ENCODE measurements at places on chromosomes 7 and 10.

GRCh38 chr10:46299536-46300369, 13.0 kb downstream of the ANTXRL start:
- no peak for DNase-seq

- DNase-seq, result no peak
Measured at GRCh38 chr7:30445770-30446169, 32.8 kb downstream of the NOD1 start.

- no peak for DNase-seq
Measured at GRCh38 chr7:109582211-109582610, 1012.5 kb downstream of the DNAJB9 start.

DNA sequence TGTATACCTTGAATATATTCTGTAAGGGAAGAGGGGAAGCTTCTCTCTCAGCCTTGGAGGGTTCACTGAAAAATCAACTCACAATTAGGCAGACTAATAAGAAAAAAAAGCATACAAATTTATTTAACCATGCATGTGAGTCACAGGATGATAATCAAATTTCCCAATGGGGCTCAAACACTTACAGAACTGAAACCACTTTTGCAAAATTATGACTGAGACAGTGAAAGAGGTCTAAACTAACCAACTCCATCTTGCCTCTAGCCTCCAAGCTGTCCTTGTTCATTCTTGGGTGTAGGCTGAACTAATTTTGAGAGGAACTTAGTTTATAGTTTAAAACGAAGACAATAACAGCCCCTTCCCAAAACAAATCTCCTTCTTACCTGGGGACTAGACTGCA, 618.3 kb upstream of the AUTS2 start:
- DNase-seq, result no peak

DNA sequence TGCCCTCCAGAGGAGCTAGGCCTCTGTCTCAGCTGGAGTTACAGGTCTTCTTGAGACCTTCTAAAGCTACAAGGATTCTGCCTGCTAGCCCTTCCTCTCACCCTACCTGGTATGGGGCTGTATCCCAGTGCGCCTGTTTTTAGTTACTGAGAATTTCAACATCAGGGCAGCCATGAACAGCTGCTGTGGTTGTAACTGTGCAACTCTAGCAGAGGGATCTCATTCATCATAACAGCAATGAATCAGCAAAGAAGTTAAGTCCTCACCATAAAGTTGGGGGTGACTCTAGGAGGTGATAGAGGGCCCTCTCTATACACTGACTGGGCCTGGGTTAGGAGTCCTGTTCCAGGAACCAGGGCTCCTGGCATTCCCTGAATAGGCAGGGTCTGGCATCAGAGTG, 14.0 kb upstream of the CDH23 start:
- no peak for DNase-seq

DNA sequence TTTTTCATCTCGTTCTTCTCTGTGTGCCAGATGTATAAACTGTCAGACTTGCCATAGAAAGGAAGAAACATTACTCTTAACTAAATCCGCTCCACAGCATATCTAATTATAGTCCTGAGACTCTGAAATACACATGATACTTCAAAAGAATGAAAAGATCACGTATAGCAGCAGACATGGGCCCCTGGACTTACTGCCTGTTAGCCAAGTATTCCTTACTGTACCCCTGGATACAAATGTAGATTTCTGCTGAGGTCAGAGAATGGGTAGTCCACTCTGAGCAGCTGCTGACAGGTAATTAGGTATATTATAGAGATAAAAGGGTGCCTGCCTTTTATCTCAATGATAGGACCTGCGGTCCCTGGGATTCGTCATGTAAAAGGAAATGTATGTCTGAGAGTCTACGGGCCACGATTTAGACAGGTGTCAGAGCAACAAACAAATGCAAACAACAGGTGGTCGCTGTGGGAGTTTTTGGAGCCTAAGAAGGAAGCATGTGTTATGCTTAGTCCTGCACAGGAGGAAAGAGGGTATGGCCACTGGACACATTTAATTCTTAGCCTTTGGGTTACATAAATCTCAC, 69.4 kb downstream of the VOPP1 start:
- no peak for DNase-seq

- no peak for DNase-seq
Measured at GRCh38 chr7:110994028-110994967, 96.6 kb upstream of the LRRN3 start.

DNA sequence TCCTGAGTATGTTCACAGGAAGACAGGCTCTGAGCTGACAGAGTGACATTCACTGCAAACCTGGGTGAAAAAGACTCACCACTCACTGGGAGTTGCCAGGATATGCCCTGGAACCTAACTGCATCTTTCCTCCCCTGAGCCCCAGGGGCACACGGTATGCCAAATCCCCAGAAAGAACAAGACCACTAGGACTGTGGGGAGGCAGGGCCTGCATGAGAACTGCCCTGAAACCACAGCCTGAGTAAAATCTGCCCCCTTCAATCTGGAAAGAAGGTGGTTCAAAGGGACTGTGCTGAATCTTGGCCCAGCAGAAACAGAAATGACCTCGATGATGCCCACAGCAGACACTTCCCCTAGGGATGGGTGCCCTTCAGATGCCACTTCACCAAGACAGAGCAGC, 6.5 kb downstream of the FAM53B start:
- DNase-seq, result no peak

GRCh38 chr7:84508606-84509005, 314.0 kb upstream of the SEMA3A start:
- no peak for DNase-seq

- no peak for DNase-seq
Measured at GRCh38 chr10:47353351-47353750, 5.2 kb downstream of the RBP3 start.

GRCh38 chr7:107194052-107194451, 25.2 kb downstream of the HBP1 start:
- no peak for DNase-seq

GRCh38 chr10:37854626-37855025, 2.8 kb downstream of the ZNF248 start:
- DNase-seq, result no peak

DNA sequence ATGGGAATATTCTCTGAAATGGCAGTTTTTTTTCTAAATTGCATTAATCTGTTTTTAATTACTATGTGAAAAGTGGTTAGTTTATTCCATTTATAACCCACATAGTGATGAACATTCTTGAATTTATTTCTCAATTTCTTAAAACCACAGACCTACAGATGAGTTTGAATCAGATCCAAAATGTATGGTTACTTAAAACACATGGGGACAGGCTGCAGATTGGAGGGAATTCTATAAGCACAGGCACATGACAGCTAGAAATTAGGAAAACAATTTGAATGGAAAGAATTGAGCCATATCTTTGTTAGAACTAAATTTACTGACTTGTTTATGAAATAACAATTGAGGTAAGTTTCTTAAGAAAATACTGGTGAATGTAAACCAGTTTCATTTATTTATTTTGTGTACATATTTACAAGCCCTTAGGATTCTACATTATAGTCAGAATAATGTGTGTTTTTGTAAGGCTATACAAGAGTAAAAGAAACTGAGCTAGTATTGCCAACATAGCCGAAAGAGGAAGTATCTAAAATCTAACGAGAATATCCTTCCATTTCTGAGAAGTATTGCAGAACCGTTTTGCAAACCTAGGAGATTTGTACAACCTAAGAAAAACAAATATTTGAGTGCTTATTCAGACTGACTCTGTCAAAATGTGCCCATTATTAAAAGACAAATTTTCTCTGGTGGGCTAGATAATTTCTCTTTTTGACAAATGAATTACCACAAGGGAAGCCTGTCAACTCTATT, 434.3 kb upstream of the SEMA3D start:
- DNase-seq, result no peak

DNA sequence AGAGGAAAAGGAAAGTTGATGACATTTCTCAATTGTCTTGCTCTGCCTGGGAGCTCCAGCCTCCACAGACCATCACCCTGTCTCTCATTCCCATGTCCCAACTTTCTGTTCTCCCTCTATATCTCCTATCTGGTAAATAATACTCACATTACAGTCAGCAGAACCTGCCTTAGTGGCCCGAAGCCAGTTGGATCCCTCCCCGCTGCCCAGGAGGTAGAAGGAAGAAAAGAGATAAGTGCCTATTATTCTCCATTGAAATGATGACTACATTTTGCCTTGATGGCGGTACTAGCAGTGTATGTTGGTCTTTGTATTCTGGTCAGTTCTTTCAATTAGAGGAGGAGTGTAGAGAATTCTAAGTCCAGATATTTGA, 91.9 kb downstream of the CSTF2T start:
- no peak for DNase-seq

- DNase-seq, result no peak
Measured at GRCh38 chr7:70097645-70098044, 499.4 kb downstream of the AUTS2 start.

GRCh38 chr7:66296557-66296956, 91.4 kb downstream of the TPST1 start:
- no peak for DNase-seq

GRCh38 chr10:102779680-102780526, 36.2 kb downstream of the WBP1L start:
- no peak for DNase-seq

DNA sequence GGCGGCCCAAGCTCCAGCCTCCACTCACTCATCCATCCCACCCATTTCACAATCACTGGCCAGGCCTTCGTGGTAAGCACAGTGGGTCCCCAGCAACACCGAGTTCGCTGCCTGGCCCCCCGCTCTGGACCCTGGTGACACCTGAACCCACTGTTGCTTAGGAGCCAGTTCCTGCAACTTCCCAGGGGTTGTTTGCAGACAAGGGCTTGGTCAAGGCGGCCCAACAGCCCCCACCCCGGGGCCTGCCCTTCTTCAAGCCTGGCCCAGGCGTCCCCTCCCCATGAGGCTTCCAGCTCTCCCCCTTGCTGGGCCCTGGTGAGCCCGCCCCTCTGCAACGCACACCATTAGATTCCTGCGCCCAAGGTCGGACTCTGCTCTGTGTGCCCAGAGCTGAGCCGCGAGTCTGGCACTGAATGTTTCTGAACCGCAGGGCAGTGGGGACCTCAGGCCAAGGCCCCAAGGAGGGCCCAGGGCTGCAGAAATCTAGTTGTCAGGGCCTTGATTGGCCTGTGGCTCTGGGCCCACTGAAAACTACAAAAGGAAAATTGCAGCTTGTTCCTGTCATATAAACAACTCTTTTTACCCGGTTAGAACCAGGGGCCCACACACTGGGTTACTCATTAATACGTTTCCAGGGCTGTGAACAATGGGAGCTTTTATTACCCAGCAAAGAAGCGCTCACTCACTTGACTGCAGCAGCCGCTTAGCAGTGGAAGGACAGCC, 2.1 kb upstream of the COX19 start:
- no peak for DNase-seq

- no peak for DNase-seq
Measured at GRCh38 chr10:3146289-3146688, 26.3 kb downstream of the PITRM1 start.

DNA sequence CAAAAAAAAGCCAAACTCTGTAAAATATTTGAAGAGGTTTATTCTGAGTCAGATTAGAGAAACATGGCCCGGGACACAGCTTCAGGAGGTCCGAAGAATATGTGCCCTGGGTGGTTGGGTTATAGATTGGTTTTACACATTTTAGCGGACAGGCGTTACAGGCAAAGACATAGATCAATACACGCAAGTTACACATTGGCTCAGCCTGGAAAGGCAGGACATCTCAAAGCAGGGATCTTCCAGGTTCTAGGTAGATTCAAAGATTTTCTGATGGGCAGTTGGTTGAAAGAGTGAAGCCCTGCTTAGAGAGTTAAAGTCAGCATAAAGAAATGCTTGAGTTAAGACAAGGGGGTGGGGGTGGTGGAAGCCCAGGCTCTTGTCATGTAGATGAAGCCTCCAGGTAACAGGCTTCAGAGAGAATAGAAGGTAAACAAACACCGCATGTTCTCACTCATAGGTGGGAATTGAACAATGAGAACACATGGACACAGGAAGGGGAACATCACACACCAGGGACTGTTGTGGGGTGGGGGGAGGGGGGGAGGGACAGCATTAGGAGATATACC, 464.3 kb upstream of the ADARB2 start:
- DNase-seq, result peak; percentile 93

DNA sequence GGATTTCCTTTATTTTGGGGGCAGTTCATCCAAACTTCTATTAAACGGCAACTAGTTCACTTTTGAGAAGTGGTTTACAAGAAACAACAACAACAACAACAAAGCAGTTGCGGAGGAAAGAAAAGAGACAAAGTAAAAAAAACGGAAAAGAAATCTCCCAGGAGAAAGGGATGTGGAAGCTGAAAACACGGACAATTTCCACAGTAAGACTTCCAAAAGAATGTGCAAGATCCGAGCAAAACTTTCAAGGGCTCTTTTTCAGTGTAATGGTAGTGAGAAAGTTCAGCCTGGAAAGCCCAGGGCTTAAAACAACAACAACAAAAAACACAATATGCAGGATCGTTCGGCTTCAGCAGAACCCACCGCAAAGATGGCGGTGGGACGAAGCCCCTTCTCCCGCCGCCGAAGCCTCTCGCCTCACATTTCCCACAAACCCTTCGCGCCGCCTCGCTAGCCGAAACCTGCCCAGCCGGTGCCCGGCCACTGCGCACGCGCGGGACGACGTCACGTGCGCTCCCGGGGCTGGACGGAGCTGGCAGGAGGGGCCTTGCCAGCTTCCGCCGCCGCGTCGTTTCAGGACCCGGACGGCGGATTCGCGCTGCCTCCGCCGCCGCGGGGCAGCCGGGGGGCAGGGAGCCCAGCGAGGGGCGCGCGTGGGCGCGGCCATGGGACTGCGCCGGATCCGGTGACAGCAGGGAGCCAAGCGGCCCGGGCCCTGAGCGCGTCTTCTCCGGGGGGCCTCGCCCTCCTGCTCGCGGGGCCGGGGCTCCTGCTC, at the start of gene TNKS2:
Gene TNKS2, plus strand, starts transcription at position 553 of the 775 bp plus-strand sequence. CDS start 265 bp downstream, outside the sequence.
- DNase-seq, result peak; percentile 72

DNA sequence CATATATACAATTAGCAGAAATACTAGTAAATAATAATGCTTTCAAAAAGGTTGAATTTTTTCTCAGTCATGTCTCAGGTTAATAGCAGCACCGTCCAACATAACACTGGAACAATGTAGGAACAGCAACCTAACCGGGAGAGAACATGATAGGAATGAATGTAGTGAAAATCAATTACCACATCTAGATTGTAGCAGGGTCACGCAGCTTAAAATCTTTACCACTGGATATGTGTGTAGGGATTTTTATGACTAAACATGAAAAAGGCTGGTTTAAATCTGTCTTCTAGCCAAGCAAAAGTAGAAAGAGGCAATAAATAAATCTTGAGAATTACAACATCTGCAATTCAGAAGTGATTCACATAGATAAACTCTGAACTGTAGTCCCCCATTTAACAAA, 326.0 kb downstream of the DGKB start:
- no peak for DNase-seq

- DNase-seq, result no peak
Measured at GRCh38 chr10:113613977-113614690, 49.7 kb downstream of the NRAP start.

GRCh38 chr10:114481055-114481454, 76.8 kb upstream of the AFAP1L2 start:
- no peak for DNase-seq

DNA sequence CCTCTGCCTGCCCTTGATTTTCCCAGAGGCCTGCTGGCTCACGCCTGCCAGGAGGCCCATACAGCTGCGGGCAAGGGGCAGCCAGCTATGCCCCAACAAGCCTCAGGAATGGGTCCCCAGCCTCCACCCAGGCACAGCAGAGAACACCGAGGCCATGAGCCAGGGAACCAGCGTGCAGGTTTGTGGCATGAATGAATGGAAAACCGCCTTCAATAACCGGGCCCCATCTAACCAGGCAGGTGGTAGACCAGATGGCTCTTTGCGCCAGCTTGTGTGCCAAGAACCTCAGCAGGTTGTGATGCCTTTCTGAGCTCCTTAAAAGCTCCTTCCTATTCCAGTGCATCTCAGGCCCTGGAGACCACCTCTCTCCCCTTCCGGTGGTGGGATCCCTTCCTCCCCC, 50.2 kb downstream of the ELFN1 start:
- DNase-seq, result no peak

GRCh38 chr7:129832282-129832681, 120.5 kb downstream of the UBE2H start:
- DNase-seq, result no peak
